Stomach (tissue), 19 donors: ENCODE measurements at places on chromosomes 16 and 17. TPM values are rescaled to one million over a fixed set of nuclear protein-coding genes. Genes with fewer than 3 reads are reported as not detected.

Gene UMOD
- total RNA-seq: not detected

DNA sequence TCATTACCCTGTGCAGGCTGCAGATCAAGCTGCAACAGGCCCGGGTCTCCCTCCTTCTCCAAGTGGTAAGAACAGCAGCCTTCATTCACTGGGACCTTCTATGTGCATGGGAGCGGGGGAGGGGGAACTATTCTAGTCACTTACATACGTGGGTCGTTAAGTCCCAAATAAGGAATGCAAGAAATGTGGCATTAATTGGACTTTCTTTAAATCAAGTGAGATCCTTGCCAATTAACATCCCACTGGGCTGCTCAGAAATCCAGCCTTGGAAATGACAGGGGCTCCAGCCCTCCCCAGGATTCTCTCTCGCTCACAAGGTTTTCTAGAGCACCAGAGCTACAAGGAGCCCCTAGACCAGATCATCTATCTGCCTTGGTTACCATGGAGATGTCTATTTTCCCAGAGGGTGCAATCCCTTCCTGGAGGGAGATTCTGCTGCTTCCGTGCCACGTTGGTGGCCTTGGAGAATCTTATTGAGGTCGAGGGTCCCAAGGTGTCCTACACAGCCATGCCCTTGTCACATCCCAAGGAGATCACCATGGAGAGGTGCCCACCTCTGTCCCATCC is 5.2 kb upstream of the EIF1 start:
- no peaks in the 10 kb centered on the region for H3K36me3 ChIP-seq
- no peak overlapping the region for H3K27ac ChIP-seq
- H3K27me3 ChIP-seq: no peaks in the 10 kb centered on the region
- H3K4me3 ChIP-seq: no peak overlapping the region
- H3K4me1 ChIP-seq: peaks cover 11% of the 10 kb centered on the region

- peaks cover 19% of the 10 kb centered on the region for H3K27me3 ChIP-seq
- no peaks in the 10 kb centered on the region for H3K36me3 ChIP-seq
Observed at GRCh38 chr16:2472885-2473445, 1.9 kb downstream of the NTN3 start.

DNA sequence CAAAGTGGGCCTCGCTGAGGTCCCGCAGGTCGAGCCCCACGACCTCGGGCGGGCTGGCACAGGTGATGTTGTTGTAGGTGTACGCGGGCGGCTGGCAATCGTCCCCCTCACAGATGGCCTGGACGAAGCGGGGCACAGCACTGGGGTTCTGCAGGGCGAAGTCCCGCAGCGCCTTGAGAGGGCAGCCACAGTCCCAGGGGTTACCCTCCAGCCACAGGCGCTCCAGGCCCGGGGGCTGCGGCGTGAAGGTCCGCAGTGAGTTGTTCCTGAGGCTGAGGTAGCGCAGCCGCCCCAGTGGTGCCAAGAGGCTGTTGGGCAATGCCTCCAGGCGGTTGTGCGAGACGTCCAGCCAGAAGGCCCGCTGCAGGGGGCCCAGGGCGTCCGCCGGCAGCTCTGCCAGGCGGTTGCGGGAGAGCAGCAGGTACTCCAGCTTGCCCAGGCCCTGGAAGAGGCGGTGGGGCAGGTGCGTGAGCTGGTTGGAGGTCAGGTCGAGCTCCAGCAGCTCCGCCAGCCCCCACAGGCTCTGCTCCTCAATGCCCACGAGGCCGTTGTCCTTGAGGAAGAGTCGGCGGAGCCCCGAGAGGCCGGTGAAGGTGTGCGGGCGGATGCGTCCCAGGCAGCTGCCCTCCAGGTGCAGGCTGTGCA is 2.8 kb downstream of the IGFALS start:
- DNase-seq: peak; percentile 1
- no peak overlapping the region for H3K4me3 ChIP-seq
- H3K36me3 ChIP-seq: peaks cover 66% of the 10 kb centered on the region

GRCh38 chr17:41687828-41688640 is 651 bp upstream of the EIF1 start:
- H3K36me3 ChIP-seq: peaks cover 36% of the 10 kb centered on the region
- no peaks in the 10 kb centered on the region for H3K27me3 ChIP-seq
- DNase-seq: peak; percentile 82
- H3K4me3 ChIP-seq: peak overlapping the region; percentile 91
- peak overlapping the region; percentile 100 for H3K27ac ChIP-seq

DNA sequence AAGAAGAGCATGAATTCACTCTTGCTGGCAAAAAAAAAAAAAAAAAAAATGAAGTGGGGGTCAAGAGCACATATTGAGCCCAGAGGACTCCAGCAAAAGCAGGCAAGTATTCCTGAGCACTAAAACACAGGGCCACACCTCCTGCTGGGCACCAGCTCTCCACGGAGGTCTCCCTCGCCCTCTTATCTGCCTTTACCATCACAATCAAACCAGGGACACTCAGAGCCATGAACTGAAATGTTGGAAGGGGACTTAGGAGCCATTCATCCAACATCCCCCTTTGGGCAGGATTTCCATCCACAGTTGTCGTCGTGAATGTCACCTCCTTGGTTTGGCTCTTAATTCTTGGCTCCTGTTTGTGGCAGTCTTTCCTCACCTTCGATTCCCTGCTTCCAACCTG is 89.8 kb upstream of the GNAO1 start:
- H3K4me1 ChIP-seq: peaks cover 17% of the 10 kb centered on the region
- no peak for DNase-seq
- no peak overlapping the region for H3K4me3 ChIP-seq
- no peaks in the 10 kb centered on the region for H3K36me3 ChIP-seq
- peak overlapping the region; percentile 69 for H3K27ac ChIP-seq

- H3K27me3 ChIP-seq: no peaks in the 10 kb centered on the region
- H3K36me3 ChIP-seq: no peaks in the 10 kb centered on the region
- no peak overlapping the region for H3K27ac ChIP-seq
- DNase-seq: no peak
- peaks cover 87% of the 10 kb centered on the region for H3K4me1 ChIP-seq
- no peak overlapping the region for H3K4me3 ChIP-seq
Observed at GRCh38 chr16:67535201-67535600, 6.6 kb downstream of the RIPOR1 start.
